ENCODE measurements at places on chromosomes 12 and 14.
A peak's percentile ranks its signal among the peaks of the same experiment; 100 is the strongest.

- DNase-seq = no peak
Observed at GRCh38 chr12:21073822-21074460, 57.1 kb upstream of the SLCO1B1 start.

DNA sequence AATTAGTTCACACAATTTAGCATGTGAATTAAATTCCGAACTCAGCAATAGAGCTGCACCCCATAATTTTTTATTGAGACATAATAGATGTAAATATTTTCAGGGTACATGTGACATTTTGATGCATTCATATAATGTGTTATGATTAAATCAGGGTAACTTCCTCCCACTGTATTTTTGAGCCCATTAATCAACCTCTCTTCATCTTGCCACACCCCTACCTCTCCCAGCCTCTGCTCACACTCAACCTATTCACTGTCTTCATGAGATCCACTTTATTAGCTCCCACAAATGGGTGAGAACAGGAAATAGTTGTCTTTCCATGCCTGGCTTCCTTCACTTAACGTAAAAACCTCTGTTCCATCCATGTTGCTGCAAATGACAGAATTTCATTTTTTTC is 14.7 kb downstream of the IL26 start:
- no peak for DNase-seq

- no peak for DNase-seq
Observed at GRCh38 chr12:123151457-123152454, 866 bp upstream of the PITPNM2 start.

GRCh38 chr14:100914597-100915021 is 11.1 kb upstream of the RTL1 start:
- DNase-seq = no peak

DNA sequence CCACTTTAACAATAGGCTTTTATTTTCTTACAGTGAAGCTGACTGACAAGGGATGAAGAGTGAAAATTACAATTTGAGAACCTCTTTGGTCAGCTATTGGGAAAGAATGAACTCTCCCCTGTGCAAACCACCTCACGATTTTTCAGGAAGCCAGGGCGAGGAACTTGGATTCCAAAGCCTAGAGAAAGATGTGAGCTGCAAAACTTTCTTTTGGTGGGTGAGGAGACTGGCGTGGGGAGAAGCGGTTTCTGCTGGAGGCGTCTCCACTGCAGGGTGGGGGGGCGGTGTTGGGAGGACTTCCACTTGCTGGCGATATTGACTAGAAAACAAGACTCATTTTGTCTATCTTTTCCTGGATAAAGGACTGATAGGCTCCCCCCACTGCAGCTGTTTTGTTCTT is 59.3 kb upstream of the VRK1 start:
- no peak for DNase-seq

DNA sequence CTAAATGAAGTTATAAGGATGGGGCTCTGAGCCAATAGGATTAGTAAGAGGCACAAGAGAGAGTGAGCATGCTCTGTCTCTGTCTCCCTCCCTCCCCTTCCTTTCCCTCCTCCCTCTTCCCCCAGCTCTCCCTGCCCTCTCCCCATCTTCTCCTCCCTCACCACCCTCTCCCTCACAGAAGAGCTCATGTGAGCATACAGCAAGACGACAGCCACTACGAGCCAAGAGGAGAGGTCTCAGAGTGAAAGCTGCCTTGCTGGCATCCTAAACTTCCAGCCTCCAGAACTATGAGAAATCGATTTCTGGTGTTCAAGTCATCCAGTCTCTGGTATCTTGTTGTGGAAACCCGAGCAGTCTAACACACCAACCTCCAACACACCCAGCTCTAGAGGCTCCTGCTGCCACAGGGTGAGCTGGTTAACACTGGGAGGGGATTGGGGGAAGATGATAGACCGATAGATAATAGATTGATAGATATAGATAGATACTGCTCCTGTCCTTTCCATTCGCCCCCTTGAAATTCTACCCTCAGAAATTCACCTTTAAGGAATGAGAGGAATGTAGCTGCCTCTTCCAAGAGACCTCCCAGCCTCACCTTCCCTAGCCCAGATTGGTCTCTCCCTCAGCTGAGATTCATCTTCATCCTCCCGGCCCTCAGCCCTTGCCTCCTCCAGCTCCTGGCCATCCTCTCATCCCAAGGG is 25.8 kb upstream of the ACTN1 start:
- DNase-seq = no peak

- no peak for DNase-seq
Observed at GRCh38 chr14:82537831-82538230, 1004.2 kb upstream of the SEL1L start.

GRCh38 chr12:82414926-82415325 is 56.6 kb downstream of the METTL25 start:
- no peak for DNase-seq

- DNase-seq = no peak
Observed at GRCh38 chr12:101551362-101552114, 43.2 kb upstream of the MYBPC1 start.

DNA sequence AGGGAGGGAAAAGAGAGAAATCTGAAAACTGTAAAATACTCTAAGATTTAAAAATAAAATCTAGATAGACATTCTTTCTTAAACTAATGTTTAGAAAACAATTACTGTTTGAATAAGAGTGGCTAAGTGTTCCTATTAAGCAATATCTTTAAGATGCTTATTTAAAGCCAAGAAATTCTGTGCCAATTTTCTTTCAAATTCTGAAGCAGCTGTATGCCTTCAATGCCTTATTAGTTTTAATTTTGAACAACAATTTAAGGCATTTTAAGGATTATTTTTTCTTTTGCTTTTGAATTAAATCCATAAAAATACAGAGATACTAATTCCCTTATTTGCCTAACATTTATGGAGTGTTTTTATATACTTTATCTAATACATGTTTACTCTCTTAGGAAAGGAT is 50.3 kb upstream of the KITLG start:
- no peak for DNase-seq

- DNase-seq = no peak
Observed at GRCh38 chr14:21023817-21024584, 860 bp downstream of the NDRG2 start.

GRCh38 chr12:44021471-44021971 is 185.6 kb downstream of the TMEM117 start:
- DNase-seq = no peak

- no peak for DNase-seq
Observed at GRCh38 chr12:120529641-120530417, 871 bp upstream of the COQ5 start.

DNA sequence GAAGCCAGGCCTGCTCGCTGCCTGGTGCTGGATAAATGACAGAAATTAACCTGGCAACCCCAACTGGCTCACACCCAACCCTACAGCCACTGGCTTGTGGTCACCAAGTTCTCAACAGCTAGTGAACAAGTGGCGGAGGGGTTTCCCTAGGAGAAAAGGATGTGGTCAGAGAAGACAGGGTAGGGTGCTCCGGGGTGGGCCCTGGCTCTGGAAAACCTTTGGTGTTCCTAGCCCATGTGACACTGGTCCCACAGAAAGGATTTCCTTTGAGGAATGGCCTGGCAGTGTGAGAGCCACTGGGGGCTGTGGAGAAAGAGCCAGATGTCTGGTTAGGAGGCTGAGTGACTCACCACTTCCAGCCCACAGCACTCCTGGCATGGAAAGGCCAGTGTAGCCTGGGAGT is 8.7 kb downstream of the SYNE3 start:
- DNase-seq = no peak

GRCh38 chr12:107394693-107395092 is 290.9 kb upstream of the PWP1 start:
- no peak for DNase-seq

DNA sequence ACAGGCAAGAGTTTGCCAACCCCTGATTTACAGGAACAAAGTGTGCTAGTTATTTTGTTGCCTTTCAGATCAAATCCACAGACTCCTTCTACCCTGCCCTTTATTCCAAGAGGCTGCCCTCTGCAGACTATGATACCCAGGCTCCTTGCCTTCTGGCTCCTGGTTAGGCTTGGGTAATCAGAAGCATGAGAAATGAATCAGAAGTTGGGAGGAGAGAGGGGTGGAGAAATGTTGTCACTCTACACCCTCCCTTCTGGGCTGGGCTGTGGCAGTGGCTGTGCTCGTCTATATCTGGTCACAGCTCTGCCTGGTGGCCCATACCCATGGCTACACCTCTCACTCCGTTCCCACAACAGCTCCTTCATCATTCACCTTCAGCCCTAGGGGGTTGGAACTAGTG is 204.6 kb upstream of the PLXNC1 start:
- no peak for DNase-seq

DNA sequence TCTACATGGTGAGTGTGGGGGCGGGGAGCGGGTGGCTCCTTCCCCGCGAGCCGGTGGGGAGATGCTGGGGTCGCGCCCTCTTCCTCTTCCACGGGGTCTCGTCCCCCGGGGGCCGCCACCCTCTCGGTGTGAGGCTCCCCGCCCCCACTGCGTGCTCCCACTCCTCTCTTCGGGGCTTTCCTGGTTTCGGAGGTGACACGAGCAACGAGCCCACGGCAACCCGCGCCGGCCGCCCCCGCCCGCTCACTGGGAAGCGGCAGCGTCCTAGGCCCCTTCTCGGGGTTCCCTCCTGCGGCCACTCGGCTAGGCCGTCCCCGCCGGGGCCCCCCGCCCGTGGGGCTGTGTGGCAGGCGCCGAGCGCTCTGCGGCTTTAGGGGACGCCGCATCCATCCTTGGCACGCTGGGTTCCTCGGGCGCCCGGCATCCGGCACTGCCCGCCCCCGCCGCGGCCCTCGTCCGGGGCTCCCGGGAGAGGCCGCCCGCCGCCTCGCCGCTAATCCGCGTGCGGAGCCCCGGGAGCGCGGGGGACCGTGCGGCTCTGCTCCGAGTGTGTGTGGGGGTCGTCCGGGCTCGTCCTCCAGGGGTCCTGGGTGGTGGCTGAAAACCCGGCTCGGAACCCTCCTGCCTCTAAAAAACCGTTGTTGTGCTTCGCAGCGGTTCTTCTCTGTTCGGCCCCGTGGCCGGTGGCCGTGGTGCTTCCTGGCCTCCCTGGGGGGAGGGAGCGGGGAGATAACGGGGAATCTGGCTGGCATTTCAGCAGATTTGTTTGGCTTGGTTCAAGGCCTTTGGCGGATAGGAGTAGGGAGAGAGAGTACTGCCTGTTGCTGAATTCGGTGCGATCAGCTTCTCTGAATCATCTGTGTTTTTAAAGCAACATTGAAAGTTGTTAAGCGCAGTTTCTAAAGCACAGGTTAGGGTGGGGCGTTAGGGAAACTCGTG is 1.0 kb downstream of the PCNX1 start:
- DNase-seq = no peak

- no peak for DNase-seq
Observed at GRCh38 chr12:132606466-132606865, 3.9 kb downstream of the LRCOL1 start.

DNA sequence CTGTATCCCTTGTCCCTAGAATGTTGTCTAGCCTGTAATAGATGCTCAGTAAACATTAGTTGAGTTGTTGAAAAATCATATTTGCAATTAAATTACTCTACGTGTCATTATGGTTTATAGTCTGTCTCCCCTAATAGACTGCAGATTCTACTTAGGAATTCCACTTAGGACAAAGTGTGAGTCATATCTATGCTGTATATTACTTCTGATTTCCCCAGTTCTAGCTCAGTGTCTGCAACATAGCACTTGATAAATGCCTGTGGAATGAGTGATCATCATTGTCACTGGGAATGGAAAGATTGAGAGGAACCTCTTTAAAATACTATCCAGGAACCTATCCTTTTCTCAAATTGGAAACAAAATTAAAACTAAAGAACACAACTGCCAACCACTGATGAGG is 99.3 kb downstream of the TBX5 start:
- DNase-seq = no peak

DNA sequence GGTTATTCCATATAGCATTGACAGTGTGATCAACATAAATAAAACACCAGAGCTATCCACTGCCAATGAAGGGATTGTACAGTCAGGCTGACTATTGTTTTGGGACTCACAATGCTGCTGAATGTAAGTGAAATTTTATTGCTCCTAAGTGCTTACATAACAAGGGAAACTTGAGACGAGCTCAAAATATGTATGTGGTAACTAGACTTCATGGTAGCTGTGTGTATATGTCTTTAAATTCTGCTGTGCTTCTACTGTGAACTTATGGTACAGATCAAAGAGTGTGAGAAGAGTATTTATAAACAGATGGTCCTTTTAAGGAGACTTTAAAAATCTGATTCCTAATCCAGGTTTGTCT is 6.9 kb downstream of the FLRT2 start:
- DNase-seq = no peak

- peak; percentile 45 for DNase-seq
Observed at GRCh38 chr12:107884769-107885694, 110.5 kb downstream of the ASCL4 start.

DNA sequence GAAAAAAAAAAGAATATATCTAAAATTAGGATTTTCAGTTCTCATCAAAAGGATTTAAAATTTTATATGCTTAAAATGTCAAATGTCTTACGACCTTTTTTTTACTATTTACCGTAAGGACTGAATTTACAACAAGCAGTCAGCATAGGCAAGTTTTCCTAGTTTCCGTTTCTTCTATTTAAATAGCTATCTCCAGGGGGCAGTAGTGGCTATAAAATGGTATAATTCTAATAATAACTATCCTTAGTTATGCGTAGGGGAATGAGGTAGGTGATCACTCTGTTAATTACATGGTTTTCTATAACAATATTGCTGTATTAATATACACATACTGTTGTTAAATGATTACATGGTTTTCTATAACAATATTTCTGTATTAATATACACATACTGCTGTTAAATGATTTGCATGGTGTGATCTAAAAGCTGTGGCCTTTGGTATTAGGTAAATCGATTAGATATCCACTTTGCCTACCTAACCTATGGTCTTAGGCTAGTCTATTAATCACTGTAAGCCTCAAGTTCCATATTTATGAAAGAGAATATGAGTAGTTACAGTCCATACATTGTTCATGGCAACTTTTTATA is 217.7 kb upstream of the PDZRN4 start:
- no peak for DNase-seq

DNA sequence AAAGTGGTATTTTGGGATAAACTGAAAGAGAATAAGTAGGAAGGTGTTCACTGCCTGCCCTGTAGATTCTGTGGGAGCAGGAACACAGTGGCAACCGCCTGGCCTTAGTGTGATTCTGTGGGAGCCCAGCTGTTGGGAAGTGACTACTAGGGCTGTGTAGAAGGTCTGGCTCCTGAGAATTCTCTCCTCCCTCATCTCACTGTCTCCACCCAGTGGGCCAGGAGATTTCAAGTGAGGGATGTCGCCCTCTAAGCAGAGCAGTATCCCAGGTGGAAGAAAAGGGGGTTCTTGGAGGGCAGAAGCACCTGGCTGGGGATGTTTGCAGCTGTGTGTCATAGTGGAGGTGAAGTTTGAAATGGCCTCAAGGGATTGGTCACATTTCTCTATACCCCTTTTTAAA is 113.7 kb downstream of the TBC1D30 start:
- no peak for DNase-seq

- peak; percentile 89 for DNase-seq
Observed at GRCh38 chr14:50038398-50039119, 77.8 kb downstream of the VCPKMT start.

GRCh38 chr12:120688527-120689071 is 1.6 kb downstream of the MLEC start:
- peak; percentile 54 for DNase-seq

GRCh38 chr12:130076752-130077151 is 85.5 kb upstream of the FZD10 start:
- no peak for DNase-seq

Measured in hematopoietic multipotent progenitor cell treated with erythropoietin and hydrocortisone succinate and interleukin-3 and kit ligand, for 15 days (in vitro differentiated cells).